Activated T-cell treated with anti-CD3 and anti-CD28 coated beads, Interleukin-2, amount 50 U/mL, for 24 hours (primary cell): ENCODE measurements at places on chromosomes 16 and 17.

DNA sequence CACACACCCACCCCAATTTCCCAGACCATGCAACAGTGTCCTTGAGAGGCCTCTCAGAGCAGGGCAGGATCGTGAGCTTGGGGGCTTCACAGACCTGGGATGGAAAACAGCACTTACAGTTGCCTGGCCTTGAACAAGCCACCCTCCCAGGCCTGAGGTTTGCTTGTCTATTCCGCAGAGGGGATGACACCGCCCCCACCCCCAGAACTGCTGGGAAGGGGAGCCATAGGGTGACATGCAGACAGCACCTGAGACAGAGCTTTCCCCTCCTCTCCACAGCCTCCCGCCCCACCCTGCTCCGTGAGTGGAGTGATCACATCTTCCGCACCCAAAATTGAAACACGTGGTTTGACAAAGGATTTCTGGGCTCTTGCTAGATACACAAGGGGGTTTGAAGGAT is 131.5 kb upstream of the TNRC6C start:
- DNase-seq, result peak; percentile 20
- peaks cover 15% of the 10 kb centered on the region for H3K4me1 ChIP-seq
- no peak overlapping the region for H3K27ac ChIP-seq
- no peak overlapping the region for H3K4me3 ChIP-seq
- no peaks in the 10 kb centered on the region for H3K27me3 ChIP-seq

GRCh38 chr16:72952404-72952803 is 95.5 kb downstream of the ZFHX3 start:
- DNase-seq, result no peak
- H3K4me1 ChIP-seq, result no peaks in the 10 kb centered on the region
- no peaks in the 10 kb centered on the region for H3K36me3 ChIP-seq
- no peak overlapping the region for H3K4me3 ChIP-seq

GRCh38 chr17:36534840-36535668 is at the start of the genes MYO19 and PIGW:
Gene MYO19 (minus strand): TSS chr17:36534868. CDS start chr17:36532538, 2,330 bp downstream.
Gene PIGW (plus strand): TSS chr17:36534987. CDS start chr17:36537102, 2,115 bp downstream.
- peak within 1 kb of the TSS; percentile 98 for H3K4me3 ChIP-seq
- H3K27ac ChIP-seq, result peak within 1 kb of the TSS; percentile 100
- DNase-seq, result peak; percentile 95
- H3K36me3 ChIP-seq, result peaks cover 91% of the 10 kb centered on the region
- peaks cover 55% of the 10 kb centered on the region for H3K4me1 ChIP-seq

DNA sequence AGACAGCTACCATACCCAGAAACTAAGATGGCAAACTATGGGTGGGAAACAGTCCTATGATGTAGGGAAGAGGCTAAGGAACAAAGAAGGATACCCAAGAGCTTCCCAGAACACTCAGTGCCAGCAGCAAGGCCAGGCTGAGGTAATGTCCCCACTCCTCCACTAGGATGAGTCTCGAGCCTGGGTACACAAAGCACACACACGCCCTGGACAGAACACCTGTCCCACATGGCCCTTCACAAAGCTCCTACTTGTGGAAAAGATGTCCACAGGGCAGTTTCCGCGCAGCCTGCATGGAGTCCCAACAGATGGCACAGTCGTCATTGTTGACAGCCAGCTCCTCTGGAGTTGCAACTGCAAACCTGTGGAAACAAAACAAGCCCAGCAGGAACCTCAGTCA is 23.9 kb downstream of the AMFR start:
- H3K27ac ChIP-seq, result no peak overlapping the region
- H3K36me3 ChIP-seq, result peaks cover 70% of the 10 kb centered on the region
- DNase-seq, result no peak
- no peaks in the 10 kb centered on the region for H3K27me3 ChIP-seq
- peaks cover 3% of the 10 kb centered on the region for H3K4me1 ChIP-seq
